ENCODE measurements at places on chromosomes 4 and X.

DNA sequence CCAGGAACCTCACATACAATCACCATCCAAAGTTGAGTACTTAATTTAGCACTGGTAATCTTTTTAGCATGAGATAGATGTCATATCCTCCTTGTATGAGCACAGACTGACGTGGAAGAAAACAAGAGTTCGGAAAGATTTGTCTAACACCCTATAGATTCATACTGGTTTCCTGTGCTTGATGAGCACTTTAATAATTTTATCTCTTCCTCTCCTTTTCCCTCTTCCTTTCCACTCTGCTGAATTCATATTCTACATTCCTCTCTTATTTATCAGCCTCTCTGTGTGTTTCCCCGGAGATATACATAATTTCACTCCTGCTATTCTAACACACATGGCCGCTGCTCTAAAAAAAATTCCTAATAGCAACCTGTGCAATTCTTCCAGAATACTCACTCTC is 273.9 kb downstream of the AFF2 start:
- DNase-seq = no peak

GRCh38 chr4:124783847-124784246 is 71.3 kb upstream of the ANKRD50 start:
- DNase-seq = no peak

DNA sequence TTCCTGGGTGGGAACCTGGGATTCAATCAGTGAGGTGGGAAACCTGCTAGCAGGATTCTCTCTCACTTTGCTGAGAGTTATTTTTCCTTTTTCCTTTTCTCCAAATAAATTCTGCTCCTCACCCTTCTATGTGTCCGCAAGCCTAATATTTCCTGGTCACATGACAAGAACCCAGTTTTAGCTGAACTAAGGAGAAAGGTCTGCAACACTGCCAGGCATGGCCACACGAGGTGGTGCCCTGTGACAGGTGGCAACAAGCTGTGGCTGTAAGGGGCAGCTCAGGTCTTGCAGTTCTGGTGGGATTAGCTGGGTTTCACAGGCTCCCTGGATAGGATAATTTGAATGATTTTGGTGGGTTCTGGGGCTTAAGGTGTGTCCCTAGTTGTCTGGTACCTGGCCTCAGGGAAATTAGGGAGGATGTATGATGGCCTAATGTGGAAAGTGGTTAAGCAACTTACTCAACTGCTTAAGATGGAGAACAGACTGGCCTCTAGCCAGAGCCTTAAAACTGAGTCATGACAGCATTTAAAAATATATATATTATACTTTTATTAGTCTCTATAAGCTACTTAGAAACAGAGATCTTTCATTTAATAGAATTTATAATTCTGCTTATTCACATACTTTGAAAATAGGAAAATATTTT is 215.0 kb downstream of the IL15 start:
- DNase-seq = no peak

DNA sequence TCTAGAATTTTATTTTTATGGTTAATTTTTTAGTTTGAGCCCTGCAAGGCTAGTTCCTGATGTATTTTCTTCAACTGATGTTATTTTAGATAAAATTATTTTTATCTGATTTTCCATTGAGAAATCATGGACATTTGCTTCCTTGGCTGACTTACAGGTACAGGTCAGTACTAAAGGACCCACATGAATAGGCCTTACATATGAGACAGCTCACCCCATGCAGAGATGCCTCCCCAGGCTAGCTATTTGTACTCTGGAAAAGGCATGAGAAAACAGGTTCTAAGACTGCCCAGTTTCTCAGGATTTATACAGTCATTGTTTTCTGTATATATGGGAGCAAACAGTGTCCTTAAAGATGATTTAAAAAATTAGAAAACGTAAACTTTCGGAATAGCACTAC is 255.5 kb downstream of the BMPR1B start:
- no peak for DNase-seq

DNA sequence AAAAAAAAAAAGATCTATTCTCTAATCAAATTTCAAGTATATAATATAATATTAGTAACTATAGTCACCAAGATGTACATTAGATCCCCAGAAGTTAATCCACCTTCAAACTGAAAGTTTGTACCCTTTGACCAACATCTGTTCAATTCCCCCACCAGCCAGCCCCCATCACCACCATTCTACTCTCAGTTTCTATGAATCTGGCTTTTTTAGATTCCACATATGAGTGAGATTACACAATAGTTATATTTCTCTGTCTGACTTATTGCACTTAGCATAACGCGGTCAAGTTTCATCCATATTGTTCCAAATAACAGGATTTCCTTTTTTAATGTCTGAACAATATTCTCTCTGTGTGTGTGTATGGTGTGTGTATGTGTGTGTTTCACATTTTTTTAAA is 33.7 kb upstream of the VMA21 start:
- no peak for DNase-seq

- DNase-seq = no peak
These were observed 47.0 kb downstream of the BEND2 start for GRCh38 chrX:18173494-18174180.

DNA sequence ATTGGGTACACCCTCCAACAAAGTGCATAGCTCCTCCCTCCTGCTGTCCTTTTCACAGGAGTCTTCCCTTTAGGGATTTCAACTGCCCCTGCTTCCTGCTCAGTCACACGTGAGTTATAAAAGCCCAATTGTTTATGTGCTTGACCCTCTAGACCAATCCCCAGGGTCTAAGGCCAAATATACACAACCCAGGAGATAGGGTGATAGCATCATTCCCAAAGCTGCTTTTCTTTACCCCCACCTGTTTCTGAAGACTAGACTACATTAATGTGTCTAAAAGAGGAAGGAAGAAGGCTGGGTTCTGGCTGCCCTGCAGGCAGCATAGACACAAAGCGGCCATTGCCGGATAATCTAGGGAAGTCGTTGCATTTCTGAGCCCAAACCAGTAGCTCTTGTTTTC is 526.7 kb upstream of the FRG1 start:
- DNase-seq = no peak

GRCh38 chrX:44012484-44013096 is 39.4 kb upstream of the NDP start:
- no peak for DNase-seq

DNA sequence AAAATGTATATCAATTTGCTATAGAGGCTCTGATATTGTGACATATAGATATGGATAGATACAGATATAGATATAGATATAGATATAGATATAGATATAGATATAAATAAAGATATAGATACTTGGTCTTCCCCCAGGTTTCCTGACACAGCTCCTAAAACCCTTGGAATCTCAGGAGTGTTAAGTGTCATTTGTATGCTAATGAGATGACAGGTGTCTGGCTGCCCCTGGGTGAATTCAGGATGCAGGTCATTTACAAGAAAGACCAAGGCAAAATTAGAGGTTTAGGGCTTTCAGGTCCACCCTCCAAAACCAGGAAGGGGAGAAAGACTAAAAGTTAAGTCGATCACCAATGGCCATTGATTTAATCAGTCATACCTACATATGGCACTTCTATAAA is 1034.8 kb downstream of the PDHA2 start:
- DNase-seq = no peak

DNA sequence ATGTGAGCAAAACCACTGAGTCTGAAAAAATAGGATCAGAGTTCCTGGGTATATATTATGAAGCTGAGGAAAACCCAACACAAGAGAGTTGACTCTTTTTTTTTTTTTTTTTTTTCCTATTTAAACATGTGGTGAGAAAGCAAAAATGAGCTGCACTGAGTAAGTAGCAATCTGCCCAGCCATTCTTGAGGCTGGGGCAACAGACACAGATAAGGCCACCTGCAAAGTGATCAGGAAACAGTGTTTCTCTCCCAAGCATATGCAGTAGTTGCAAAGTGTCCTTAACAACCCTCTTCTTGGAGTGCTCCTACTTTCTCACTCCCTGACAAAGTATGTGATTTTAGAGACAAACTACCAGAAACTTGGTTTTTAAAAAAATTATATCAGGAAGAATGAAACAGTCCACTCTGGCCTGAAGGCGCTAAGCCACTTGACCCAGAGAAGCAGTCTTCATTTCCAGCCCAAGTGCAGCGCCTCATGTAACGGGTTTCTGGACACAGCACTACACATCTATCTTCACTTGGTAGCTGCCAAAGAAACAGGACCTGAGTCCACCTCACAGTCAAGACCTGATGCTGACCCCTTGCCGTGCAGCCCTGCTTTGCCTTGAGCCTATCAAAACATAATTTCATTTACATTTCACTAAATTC is 124.6 kb upstream of the MAP3K15 start:
- no peak for DNase-seq

DNA sequence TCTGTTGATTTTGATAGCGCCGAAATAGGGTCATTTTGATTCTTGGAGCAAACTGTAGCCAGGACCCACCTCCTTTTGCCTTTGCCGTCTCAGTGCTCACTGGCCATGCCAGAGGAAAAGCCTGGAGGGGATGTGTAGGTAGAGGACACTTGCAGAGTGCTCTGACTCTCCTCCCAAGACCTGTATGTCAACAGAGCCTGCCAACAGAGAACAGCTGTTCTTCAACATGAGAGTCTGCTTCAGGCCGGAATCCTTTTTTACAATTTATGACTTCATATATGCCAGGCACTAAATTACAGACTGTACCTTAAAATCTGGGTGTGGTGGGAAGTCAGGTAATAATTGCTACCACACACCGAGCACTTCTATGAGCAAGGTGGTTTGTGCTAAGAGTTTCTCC is 94.2 kb downstream of the KDR start:
- no peak for DNase-seq

- DNase-seq = no peak
These were observed 715.8 kb downstream of the CCSER1 start for GRCh38 chr4:90842960-90843359.

DNA sequence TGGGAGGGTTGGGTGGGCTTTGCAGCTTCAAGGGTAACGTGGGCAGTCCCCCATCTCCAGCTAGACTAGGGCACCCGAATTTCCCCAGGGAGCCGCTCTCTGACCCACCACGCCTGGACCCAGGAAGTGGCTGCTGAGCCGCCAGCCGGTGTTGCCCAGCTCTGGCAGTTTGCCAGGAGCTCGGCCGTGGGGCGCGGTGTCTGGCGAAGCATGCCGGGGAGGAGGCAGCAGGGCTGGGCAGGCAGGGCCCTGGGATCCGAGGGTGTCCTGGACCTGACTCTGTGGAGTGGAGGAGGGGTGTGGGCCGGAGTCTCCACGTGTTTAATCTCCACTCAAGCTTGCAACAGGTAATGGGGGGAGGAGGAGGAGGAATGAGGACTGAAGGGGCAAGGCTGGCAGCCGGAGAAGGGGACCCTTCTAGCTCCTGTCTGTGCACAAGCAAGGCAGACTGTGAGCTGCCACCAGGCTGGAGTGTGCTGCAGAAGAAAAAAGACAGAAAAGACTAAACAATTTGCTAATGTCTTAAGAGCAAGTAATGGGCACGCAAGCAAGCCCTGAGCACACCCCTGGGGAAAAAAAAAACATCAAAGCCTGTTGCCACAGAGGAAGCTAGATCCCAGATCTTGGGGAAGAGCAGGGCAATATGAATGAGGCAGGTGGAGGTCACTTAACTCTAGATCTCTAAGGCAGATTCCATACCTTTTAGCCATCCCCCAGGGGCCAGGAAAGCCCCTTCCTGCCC is 2.4 kb downstream of the LONRF3 start:
- DNase-seq = peak; percentile 38

DNA sequence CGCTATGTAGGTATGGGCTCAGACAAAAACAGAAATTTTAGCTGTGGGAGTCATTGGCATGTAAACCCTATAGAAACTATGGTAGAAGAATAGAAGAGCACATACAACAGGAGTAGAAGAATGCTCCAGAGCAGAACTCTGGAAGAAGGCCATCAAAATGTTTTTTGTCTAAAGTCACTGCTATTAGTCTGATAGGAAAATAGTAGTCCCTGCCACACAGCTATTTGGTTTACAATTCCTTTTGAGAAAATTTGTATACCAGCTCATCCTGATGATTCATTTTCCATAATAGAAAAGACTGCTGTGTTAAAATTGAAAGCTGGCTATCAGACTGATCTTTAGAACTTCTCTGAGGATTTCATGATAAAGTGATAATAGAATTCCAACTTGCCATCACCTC is 32.8 kb upstream of the ADAD1 start:
- no peak for DNase-seq

GRCh38 chr4:38062776-38063097 is 102.5 kb downstream of the PTTG2 start:
- DNase-seq = no peak

GRCh38 chr4:42906891-42907759 is 14.6 kb downstream of the GRXCR1 start:
- no peak for DNase-seq

- no peak for DNase-seq
These were observed 121.8 kb downstream of the PDE5A start for GRCh38 chr4:119506806-119507205.

- DNase-seq = peak; percentile 15
These were observed 82.3 kb upstream of the CD99 start for GRCh38 chrX:2608638-2609430.

DNA sequence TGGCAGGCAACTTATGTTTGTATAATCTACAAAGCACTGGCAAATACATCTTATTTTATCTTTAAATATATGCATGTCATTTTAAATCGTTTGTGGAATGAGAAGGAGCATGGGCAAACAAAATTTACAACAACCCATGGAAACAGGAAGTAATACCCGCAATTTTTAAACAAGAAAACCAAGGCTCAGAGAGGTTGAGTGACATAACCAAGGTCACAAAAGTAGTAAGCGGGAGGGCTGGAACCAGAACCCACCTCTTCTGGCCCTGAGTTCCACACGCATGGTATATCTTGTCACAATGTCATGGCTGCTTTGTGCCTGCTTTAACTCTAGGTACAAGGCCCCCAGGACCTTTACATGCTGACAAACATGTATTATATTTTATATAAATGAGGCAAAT is 52.9 kb downstream of the SLC7A11 start:
- DNase-seq = no peak

GRCh38 chrX:110758781-110759422 is 36.7 kb downstream of the CHRDL1 start:
- DNase-seq = no peak

- DNase-seq = no peak
These were observed 123.8 kb upstream of the TEX13D start for GRCh38 chrX:124208660-124209059.

DNA sequence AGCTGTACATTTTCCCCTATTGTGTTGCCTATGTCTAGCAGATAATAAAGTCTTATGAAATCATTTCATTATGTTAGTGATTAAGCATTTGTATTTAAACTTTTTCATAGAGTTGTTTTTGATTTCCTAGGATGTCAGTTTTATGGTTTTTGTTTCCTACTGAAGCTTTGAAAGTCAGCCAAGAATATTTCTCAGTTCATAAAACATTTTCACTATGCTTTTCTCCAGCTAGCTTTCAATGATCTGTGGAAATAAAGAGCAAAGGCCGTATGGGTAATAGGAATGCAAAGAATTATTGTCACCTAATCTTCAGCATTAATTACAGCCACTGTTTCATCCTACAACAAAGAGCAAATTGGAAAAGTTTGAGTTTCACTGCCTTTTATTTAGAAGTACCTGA is 145.7 kb upstream of the NUDT6 start:
- DNase-seq = no peak

All from cerebellum (tissue), 4 donors.